M059J (cell line): ENCODE measurements at places on chromosomes 5 and 9.

- DNase-seq = no peak
Measured at GRCh38 chr9:85443190-85443598, 298.6 kb downstream of the AGTPBP1 start.

DNA sequence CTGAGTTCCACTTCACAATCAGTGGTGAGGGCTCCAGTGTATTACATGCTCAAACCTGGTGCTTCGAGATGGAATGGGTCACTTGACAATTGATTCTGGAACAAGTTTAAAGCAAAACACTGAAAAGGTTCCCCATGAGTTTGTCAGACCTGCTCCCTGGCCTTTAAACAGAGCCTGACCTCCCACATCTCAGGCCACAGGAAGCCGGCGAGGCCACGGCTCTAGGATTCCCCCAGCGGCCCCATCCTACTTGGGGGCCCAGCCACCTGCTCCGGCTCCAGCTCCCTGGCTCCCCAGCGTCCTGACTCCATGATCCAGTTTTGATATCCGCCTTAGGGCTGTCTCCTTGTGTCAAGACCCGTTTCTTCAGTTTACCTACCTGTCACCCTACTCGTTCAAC, 62.0 kb downstream of the TTLL11 start:
- DNase-seq = no peak

GRCh38 chr5:62576570-62577170, 1.9 kb upstream of the LRRC70 start:
- no peak for DNase-seq

GRCh38 chr5:124952079-124952478, 205.6 kb upstream of the ZNF608 start:
- DNase-seq = peak; percentile 83

GRCh38 chr9:35939679-35940250, 18.2 kb downstream of the OR2S2 start:
- DNase-seq = no peak

DNA sequence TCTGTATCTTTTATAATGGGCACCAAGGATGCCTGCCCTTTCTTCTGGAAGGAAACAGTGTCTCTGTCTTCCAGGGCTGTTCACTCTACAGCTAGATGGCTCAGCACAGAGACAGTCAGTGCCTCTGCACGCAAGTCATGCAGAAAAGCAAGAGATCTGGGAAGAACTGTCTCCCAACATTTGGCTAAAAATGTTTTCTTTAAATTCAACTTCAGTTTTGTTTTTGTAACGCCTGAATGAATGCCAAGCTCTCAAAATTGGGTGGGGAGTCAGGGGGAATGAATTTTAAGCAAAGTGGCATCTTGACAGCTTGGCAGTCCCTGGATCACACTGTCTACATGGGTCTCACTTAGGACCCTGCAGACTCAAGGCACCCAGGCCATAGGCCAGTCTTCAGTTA, 12.6 kb downstream of the OLFML2A start:
- DNase-seq = no peak

DNA sequence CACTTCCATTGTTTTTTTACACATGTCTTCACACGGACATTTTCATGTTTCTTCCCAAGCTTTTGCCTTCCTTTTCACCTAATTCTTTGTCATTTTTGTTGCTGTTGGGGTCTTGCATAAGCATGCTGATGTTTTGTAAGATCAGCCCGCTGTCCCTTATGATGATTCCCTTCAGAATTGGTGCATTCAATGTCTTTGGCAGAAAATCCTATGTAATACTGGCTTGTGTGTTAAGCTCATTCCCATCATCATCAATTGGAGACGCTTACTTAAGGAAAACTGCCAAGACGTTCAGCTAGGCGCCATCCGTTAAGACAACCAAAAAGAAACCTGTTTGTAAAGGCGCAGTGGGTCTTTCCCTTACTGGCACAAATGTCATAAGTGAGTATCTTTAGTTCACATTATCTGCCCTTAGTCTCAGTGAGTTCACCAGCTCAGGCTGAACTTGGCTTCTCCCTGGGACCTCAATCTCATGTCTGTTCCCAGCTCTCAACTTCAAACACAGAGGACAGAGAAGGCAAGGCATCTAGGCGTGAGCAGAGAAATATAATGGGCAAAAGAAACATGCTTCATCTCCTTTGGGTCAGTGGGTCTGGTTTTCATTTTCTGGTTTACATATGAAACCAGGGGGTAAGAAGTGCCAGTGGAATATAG, 97.9 kb downstream of the EFNA5 start:
- no peak for DNase-seq

- peak; percentile 100 for DNase-seq
Measured at GRCh38 chr5:13946111-13946510, 1.6 kb upstream of the DNAH5 start.

DNA sequence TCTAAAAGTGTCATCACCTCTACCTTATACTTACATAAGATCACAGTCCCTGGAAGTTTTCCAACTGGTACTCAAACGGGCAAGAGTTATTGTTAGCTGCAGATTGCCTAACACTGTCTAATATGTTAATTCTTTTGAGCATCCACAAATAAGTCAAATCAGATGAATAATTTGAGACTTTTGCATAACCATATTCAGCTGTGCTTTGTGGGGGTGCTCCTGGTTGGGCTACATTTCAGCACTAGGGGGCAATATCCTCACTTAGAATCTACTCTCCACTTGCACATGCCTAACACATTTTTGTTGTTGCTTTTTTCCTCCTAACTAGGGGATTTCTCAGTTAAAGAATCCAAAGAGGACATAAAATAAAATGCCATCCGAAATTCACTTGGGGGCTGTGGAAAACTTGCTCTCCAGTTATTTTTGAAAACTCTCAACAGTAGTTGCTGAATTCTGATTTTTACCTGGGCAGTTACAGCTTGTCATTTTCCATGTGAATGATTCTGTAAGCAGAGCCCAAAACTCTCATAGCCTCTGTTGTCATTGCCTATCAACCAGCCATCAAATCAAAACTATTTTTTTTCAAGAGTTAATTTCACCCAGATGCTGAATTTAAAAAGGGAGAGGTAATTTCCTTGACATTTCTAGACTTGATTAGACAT, 71.5 kb downstream of the TRIM36 start:
- peak; percentile 49 for DNase-seq

GRCh38 chr9:99034149-99034548, 70.8 kb upstream of the TGFBR1 start:
- no peak for DNase-seq

DNA sequence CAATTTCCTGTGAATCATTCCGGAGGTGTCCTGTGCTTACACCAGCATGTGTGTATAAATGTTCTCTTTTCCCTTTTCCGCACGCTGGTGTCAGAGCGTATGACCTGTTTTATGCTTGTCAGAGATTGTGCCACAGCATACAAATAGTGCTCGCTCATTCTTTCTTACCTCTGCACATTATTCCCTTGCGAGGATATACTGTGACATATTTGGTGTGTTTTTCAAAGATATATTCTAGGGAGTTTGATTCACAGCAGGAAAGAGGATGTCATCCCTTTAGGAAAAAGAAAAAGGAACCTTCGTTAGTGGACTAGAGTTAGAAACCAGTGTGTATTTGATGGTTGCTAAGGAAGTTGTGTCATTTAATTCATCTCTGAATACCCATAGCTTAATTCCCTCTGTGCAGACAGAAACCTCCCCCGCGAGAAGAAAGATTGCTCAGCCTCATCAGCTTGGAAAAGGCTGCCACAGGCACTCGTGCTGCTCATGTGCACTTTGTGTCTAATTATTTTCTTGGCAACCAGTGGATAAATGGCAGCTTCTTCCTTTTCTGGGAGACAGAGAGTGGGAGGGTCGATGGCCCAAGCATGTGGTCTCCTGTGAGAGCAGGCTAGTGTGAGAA, 14.7 kb upstream of the CCIN start:
- peak; percentile 73 for DNase-seq

DNA sequence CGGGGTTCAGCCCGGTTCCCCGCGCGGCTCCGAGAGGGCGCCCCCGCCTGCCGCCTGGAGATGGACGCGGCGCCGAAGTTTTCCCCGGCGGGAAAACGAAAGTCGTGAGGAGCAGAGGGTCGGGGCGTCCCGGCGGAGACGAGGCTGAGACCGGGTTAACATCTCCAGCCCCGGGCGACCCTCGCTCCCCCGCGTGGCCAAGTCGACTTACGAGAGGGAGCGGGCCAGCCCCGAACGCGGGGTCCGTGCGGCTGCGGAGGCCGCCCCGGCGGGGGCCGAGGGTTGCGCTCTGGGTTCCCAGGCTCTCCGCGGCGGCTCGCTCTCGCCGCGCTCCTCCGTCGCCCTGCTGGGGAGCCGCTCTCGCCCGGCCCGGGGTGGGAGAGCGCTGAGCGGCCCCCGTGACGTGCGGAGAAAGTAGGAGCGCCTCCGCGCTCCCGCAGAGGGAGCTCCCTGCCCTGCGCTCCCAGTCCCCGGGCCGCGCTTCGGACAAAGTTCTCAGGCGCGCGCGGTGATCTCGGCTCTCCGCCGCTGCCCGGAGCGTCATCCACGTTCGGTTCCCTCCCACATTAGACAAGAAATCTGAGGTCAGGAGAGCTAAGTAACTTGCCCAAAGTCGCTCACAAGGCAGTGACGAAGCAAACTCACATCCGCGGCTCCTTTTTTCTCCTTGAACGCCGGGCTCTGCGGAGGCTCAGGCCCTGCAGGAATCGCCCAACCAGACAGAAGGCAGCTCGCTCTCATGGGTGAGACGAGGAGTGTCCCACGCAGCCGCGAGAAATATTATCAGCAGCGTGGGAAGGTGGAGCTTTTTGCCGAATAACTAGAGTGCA, 1.2 kb upstream of the GCNT4 start:
- DNase-seq = peak; percentile 81

DNA sequence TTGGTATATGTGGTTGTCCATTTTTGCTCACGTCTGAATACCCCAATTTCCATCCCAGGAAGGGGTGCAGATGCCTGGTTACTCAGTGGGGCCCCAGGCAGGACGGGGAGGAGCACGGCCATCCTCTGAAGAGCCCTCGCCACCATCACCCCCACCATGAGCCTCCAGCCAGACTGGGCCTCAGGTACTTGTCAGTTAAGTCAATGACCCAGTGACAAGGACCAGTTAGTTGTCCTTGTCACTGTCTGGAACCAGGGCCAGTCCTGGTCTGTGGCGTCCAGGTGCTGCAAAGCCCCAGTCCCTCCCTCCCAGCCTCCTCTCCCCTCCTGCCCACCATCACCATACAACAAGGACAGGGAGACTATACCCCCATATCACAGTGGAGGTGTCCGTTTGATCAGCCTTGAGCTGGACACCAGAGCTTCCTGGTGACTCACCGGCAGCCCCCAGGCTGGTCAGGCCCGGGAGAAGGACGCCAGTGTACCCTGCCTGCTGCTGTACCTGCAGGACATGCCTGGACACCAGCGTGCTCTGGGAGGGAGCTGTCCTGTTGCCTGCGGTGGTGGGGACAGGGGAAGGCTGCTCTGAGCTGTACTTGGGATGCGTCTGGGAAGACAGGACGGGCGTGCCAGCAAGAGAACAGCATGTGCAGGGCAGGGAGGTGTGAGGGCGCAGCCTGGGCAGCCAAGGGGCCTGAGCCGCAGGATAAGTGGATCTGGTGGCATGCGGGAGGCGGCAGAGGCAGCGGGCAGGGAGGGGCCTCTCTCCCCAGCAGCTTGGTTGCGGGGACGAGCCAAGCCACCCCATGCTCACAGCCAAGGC, 32.6 kb upstream of the TTLL11 start:
- DNase-seq = peak; percentile 53

DNA sequence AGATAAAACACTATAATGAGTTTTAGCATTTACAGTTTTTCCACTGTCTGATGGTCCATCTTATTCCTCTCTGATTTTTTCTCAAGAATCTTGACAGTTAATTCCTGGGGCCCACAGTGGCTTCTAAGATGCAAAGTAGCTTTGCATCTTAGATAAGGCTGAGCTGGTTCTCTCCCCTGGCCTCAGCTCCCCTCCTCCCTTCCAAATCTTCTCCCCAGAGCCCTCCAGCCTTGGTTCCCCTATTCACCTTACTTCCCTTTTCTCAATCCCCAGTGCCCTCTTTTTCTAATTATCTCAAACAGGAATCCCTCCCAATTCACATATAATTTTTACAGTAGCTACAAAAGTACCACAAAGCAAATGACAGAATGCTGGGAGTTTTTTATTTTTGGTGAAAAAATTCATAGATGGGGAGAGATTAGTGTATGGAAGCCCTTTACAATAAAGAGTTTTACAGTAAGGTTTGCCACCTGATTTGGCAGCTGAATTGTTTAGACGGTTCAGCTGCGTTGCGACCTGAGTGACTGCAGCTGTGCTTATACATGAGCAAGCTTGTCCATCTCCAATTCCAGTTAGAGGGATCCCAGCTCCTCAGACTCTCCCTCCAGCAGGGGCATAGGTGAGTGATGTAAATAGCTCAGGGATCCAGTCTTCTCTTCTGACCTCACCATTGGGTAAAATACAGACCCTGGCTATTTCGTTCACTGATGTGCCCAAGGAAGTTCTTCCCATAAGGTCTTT, 51.4 kb upstream of the CKMT2 start:
- no peak for DNase-seq

DNA sequence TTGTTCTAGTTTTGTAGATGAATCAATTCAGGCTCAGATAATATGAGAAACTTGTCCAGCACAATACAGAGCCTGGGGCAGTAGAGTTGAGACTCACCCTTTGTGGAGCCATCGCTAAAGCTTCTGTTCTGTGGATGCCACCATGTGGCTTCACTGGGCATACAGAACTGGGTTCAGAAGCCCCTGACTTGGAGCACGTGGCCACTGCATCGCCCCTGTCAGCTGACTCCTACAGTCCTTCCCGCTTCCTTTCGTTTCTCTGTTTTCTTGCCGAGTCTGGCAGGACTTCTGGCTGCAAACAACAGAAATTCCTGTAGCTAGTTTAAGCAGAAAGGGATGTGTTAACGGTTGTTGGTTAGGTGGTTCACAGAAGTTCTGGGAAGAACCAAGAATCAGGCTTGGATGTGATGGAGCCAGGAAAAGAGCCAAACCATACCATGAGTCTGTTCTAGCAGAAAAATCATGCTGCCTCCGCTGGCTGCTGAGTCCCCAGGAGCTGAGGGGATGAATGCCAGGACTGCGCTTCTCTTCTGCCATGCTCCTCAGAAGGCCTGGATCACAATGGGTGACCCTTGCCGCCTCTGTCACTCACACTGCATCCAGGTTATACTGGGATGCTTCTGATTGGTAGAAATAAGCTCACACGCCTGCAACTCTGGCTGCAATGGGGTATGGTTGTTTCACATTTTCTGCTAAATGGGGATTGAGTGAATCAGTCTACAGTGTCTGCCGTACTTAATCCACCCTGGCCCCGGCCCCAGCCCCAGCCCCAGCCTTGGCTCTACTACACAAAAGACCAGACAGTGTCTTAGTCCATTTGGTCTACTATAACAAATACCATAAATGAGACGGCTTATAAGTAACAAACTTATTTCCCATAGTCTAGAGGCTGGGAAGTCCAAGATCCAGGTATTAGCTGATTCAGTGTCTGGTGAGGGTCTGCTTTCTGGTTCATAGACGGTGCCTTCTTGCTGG, 262.5 kb downstream of the GOLPH3 start:
- DNase-seq = peak; percentile 82
